ENCODE measurements at places on chromosomes 3 and 15.

DNA sequence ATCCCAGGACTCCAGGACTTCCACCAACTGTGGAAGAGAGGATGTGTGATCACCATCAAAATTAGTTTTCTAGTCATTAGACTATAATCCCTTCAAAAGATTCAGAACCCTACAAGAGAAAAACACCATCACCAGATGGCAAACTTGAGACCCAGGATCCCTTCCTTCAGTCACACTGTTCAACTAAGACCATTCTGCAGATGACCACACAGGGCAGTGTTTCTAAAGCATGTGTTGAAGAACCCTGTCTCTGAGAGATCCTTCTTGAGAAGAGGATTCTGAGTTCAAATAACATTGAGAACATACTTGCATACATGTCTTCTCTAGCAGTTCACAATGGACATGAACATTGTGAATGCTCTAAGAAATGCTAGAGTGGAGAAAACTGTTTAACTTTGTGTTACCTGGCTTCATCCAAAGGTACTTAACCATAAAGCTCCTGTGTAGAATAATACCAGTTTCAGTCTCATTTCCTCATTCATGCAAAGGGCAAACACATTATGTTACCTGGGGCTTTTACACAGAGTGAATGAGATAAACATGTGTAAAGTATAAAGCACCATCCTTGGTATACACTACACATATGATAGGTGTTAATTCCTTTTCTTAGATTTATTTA lies 2.4 kb upstream of the ADGRG7 start:
- no peak for DNase-seq

GRCh38 chr3:10370429-10370828 lies 49.5 kb upstream of the SEC13 start:
- no peak for DNase-seq

DNA sequence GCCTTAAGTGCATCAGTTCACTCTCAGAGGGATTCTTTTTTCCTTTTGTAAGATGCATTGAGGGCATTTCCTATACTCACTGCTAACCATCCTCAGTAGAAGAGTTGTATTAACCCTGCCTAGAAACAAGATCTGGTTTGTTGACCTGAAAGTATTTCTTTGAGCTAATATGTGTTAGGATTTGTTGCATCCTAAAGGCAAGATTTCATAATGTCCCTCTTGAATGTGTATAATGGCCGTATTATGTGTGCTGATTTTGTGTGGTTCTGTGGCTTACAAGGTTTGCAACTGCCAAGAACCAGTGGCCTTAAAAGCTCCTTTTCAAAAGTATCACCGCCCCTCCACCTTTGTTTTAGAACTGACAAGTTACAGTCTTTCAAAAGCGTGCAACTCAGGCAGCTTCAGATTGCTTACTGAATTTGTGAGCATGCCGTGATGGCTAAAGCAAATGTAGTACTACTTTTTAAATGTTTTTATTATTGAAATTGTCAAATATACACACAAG lies 182.0 kb upstream of the BHLHE40 start:
- DNase-seq = no peak

GRCh38 chr3:45583021-45583851 lies 11.3 kb upstream of the LIMD1 start:
- DNase-seq = no peak

GRCh38 chr15:62781081-62781497 lies 261.5 kb upstream of the TPM1 start:
- no peak for DNase-seq

DNA sequence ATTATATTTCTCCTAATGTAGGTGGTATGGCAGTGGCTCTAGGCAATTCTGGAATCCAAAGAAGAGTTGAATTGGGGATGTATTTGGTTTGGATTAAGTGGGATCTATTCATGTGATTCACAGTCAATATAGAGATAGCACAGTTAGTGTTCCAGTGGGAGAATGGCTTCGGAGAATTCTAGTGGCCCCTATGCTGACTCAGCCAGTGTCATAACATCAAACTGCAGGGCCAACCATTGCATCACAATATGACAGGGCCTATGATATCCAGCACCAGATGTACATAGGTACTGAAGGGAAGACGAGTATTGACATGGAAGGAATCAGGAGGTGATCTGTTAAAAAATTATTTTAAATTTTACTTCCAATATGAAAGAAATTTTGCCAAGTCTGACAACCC lies 302.8 kb upstream of the UBE2E2 start:
- DNase-seq = no peak

GRCh38 chr15:58410353-58410752 lies 21.4 kb upstream of the LIPC start:
- peak; percentile 20 for DNase-seq

DNA sequence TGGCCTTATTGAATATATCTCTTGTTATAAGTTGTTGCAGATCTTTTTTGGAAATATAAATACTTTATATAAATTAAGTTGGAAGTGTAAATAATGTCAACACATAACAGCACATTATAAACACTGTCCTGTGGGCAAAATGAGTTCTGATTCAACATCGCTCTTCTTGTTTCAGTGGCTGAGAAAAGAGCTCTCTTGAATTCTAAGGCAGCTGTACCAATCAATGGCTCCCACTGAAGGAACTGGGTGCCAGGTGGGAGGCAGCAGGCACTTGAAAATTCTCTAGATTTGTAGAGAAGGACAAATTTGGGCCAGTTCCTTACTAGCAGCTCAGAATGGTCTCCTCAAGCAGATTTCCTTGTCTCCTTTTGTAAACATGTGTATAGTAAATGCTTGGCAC lies 45.6 kb downstream of the CHST2 start:
- DNase-seq = no peak

- no peak for DNase-seq
Observed at GRCh38 chr3:38542401-38543298, 46.5 kb downstream of the EXOG start.

DNA sequence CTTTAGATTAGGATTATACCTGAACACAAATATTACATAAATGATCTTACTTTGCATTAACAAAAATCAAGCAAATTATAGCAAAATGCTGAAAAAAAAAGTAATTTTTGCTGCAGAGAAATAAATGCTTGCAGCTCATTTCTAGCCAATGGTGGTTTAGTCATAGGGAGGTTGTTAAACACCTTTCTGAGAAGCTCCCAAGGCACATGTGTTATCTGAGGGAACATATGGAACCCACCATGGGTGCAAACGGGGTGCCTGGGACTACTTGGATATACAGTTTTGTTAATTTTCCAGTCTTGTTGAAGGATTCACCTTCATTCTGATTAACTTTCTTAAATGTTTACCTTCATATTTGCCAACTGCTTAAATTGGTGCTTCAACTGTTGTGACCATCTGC lies 8.9 kb upstream of the RAMAC start:
- DNase-seq = no peak

- DNase-seq = no peak
Observed at GRCh38 chr3:127165036-127165435, 27.9 kb upstream of the PRR23E start.

- DNase-seq = no peak
Observed at GRCh38 chr3:134076851-134077250, 47.1 kb upstream of the SLCO2A1 start.

- no peak for DNase-seq
Observed at GRCh38 chr3:172607305-172608121, 84.3 kb upstream of the TNFSF10 start.

DNA sequence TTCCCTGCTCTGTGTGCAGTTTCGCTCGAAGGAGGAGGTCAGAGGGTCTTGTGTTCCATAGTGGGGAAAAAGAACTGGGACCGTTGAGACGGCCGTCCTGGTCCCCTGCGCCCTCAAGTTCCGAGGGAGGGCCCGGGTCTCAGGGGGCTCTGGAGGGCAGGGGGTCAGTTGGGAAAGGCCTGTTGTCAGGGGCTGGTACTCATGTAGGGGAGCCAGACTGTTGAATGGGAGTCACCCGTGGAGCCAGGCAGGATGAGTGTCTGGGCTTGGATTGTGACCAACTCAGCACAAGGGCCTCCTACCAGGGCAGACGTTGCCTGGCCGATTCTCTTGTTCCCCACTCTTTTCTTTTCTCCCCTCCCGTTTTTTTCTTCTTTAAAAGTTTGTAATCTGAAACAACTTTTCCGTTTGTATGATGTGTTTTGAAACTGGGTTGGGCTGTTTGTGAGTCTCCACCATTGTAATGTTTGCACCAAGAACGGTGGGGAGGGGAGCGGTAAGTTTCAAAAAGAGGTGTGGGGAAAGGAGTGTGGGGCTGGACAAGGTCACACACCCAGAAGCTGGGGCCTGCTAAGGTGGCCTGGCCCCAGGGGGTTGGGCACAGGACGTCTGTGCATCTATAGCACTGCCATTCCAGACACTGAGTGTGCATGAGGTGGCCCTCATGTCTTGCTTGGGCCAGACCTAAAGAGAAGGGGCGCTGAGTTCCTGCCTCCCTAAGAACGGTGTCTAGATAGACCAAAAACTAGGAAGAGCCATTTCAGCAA lies 1.1 kb downstream of the CMTM7 start:
- DNase-seq = no peak

DNA sequence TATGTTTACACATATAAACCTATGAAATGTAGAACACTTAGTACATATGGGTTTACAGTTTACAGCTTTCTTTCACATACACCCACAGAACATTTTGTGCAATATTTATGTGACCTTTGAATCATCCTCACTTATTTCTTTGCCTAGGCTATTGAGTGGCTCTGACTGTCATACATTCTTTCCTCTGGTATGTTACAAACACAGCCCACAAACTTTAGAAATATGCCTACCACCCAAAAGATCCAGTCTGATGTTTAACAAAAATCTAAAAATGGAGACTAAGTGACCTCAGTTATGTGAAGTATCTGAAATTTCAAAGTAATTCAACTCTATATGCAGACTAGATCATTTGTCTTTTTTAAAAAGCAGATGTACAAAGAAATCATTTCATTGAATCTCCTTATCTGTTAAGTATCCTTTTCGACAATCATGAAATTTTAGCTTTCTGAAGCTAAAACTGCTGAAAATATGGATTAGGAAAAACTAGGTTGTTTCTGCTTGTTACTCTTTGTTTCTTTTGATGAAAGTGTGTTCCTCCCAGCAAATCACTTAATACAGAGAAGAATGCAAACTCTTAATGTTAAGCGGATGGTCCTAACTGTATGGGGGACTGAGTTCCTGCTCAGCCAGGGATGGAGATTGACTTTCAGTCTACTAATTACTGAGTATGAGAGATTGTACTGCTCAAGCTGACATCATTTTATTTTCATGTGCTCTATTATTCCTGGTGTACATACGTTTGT lies 27.7 kb downstream of the CCDC54 start:
- no peak for DNase-seq

DNA sequence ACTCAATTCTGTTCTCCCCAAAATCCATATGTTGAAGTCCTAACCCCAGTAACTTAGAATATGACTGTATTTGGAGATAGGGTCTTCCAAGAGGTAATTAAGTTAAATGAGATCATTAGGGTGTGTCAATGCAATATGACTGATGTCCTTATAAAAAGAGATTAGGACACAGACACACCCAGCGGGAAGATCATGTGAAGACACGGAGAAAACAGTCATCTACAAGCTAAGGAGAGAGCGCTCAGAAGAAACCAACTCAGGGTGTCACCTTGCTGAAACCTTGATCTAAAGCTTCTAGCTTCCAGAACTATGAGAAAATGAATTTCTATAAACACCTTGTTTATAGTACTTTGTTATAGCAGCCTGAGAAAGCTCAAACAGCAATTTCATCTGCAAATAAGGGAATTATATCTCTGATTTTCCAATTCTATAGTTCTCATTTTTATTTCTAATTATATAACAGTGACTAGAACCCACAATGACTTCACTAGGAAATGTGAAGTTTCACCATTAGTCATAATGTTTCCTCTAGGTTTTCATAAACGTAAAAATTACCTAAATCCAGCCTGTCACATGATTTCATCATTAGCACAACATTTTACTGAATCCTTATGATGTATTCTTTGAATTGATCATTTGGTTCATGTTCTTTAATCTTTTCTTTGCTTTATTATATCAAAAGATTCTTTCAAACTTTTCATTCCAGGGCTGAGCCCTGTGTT lies 459.1 kb upstream of the MDFIC2 start:
- no peak for DNase-seq

GRCh38 chr3:35393901-35394799 lies 245.2 kb upstream of the ARPP21 start:
- DNase-seq = no peak

GRCh38 chr15:75007216-75007615 lies 11.9 kb downstream of the SCAMP5 start:
- DNase-seq = no peak

- DNase-seq = no peak
Observed at GRCh38 chr3:161551697-161552096, 55.1 kb downstream of the OTOL1 start.

DNA sequence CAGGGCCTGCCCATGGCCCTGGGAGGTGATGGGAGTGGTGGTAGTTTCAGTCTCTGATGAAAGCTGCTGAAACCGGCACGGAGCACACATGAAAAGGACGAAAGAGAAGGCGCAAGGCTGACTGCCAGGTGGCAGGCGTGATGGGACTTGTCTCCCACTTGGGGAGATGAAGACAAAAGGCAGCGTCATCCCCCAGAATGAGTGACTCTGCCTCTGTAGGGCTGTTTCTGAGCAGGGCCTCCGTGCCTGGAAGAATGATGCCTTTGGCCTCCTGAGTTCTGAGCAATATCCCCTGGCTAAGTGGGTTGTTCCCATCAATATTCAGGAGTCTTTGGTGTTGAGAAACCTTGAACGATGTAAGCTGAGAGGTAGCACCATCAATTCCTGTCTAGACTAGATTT lies 237.8 kb downstream of the OPA1 start:
- DNase-seq = no peak

DNA sequence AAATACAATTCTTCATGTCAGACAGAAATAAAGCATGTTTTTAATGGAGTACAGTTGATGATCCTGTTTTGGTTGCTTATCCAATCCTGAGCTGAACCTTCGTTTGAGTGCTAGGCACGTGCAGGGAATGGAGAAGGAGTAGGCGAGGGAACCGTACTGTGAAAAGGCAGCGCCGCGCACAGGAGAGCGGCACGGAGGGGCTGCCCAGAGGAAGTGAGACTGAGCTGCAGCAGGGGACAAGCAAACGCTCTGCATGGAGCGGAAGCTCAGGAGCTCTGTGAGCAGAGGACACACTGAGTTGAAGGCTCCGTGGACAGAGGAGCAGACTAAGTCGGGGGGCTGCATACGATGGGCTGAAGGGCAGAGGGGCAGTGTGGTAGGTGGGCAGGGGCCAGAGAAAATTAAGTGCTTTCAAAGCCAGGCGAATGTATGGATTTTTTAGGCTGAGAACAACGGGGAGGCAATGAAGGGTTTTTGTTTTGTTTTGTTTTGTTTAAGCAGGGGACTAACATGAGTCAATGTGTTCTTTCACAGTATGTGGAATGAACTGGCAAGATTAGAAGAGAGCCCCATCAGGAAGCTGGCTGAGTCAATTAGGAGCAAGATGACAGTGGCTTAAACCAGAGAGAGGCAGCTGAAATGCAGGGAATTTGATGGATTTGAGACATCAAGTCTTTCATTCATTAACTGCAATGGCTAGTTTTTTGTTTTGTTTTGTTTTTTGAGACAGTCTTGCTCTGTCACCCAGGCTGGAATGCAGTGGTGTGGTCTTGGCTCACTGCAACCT lies 23.8 kb upstream of the TM2D3 start:
- no peak for DNase-seq

GRCh38 chr3:171494457-171495109 lies 34.4 kb upstream of the TNIK start:
- no peak for DNase-seq

Data from activated T-cell treated with anti-CD3 and anti-CD28 coated beads, Interleukin-2, amount 50 U/mL, for 4 hours (primary cell).